ENCODE measurements at places on chromosomes 11 and 22.

- DNase-seq: no peak
Measured at GRCh38 chr11:6824136-6824823, 21.2 kb upstream of the OR10A5 start.

DNA sequence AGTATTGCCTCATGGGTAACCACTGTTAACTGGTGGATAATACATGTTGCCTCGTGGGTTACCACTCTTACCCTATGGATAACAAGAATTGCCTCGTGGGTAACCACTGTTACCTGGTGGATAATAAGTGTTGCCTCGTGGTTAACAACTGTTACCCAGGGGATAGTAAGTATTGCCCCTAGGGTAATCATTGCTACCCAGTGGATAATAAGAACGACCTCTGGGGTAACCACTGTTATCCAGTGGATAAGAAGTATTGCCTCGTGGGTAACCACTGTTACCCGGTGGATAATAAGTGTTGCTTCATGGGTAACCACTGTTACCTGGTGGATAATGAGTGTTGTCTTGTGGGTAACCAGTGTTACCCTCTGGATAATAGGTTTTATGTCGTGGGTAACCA is 28.1 kb upstream of the NXPE4 start:
- no peak for DNase-seq

DNA sequence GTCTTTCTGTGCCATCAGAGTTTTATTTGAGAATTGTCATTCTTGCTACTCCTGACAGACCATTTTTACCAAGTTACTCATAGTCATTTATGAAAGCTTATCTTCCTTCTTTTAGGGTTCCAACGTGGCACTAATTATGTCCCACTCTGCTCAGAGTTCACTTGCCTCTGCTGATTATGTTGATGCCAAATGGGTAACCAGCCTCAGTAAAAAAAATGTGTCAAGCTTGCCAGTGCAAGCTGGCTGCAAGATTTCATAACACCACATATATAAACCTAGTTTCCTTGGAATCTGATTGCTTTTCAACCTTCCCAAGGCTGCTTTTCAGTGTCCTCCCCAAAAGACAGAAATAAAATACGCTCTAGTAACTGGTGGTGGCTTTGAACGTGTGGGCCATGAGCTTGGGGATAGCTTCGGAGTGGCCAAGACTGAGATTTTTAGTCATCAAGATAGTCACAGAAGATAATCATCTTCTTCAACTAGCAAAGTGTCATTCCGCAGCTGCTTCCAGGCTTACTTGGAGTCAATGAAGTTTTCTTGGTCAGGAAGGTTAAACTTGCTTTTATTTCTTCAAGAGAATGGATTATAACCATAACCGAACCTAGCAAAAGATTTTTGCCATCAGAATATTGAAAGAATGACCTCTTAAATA is 29.5 kb upstream of the APOA1 start:
- DNase-seq: no peak

- no peak for DNase-seq
Measured at GRCh38 chr11:75565221-75565814, 3.3 kb downstream of the SERPINH1 start.

DNA sequence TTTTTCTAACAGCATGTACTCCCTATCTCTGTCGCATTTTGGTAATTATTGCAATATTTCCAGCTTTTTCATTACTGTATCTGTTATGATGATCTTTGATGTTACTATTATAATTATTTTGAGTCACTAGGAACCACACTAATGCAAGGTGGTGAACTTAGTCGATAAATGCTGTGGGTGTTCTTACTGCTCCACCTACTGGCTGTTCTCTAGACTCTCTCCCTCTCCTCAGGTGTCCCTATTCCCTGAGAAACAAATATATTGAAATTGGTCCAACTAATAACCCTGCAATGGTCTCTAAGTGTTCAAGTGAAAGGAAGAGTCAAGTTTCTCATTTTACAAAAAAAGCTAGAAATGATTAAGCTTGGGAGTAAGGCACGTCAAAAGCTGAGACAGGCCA is 10.5 kb downstream of the ARL14EP start:
- no peak for DNase-seq

- no peak for DNase-seq
Measured at GRCh38 chr22:32904044-32904443, 102.5 kb downstream of the TIMP3 start.

DNA sequence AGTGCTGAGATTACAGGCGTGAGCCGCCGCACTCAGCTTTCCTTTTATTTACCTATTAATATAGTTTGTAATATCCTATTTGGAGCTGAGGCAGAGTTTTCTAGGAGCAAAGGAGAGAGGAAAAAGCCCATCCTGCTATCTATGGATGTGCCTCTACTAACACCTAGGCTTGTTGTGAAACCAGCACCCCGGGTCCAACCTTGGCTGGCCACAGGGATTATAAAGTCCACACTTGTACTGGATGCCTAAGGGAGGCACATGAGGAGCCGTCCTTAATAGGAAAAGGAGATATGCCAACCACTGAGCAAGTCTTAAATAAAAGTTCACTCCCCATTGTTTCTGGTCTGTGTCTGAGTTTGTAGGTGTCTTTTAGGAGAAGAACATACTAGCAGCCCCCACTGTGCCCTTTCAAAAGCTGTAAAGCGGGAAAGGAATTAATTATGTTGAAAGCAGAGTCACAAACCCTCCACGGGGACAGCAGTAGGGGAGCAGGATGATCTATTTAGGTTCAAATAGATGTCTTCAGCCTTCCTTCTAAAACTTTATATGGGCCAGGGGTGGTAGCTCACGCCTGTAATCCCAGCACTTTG is 29.3 kb downstream of the RRP7A start:
- DNase-seq: no peak

GRCh38 chr11:118194835-118195627 is 18.6 kb upstream of the SCN2B start:
- DNase-seq: no peak

All from stimulated activated CD4-positive, alpha-beta T cell treated with anti-CD3 and anti-CD28 coated beads, Interleukin-15, amount 100 ng/mL, for 1 hour (primary cell).